NK-92 treated with Interleukin-12 subunit alpha and Interleukin-12 subunit beta, amount 100 ng/mL, for 24 hours (cell line): ENCODE measurements at places on chromosomes 12 and 14.

DNA sequence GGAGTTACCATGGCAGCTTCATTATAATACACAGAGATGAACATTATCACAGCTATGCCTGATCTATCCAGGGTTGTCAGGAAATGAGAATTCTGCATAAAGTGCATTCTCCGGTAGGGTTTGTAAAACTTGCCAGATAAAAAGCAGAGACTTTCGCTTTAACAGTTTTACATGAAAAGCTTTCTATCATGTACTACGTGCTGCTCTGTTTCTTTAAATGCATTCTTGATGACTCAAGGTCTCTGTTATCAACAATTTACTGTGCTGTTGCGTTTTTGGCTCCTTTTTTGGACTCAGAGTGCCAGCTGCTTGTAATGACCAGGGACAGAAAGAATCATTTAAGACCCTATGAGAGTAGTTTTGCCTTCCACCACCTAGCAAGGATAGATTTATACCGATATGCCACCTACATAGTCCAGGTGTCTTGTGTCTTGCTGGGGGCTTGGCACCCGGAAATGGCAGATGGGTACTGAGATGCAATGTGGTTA lies 371.2 kb downstream of the BTG1 start:
- no peak for DNase-seq

DNA sequence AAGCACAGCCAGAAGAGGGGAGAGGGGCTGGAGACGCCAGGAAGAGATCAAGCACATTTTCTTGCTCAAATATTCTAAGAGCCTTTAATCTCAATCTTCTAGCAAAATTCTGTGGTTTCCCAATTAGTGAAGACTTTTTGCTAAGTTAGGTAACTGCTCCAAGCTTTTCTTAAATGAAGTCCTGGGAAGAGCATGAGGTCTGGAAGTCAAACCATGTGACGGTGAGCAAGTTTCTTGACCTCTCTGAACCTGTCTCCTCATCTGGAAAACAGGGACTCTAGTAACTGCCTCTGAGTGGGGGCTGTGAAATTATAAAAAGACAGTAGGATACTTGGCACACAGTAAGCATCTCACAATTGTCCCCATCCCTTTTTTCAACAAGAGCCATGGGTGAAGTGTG lies 24.1 kb downstream of the BDKRB1 start:
- DNase-seq: no peak

DNA sequence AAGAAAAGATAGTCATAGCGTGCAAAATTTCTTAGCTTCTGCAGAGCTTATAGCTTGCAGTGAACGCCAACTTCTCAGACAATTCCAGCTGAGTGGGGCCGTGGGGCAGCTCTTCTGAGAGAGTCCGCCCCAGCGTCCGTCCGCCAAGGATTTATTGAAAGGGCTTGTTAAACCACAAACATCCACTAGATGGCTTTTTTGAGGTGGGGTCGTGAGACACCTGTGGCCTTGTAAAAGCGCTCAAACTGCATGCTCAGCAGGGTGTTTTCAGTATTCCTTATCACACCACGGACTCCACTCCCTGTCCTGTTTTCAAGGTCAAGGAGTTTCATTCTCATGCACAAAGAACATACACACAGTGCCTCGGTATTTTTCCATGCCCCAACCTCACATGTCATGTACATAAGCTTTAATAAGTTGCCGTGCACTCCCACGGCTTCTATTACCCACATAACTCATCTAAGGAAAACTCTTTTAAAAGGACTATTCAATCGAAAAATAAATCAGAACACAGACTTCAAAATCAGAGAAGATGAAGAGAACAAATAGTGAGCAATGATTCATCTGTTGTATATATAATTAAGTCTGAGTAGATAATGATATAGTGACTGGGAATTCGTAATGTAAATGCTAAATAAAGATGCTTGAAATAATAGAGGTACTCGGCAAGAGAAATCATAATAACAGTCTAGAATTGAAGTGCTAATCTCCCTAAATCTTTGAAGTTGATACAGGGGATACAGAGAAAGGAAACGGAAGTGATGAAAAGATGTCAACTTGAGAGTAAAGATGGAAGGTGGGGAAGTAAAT lies 46.7 kb downstream of the WBP11 start:
- DNase-seq: no peak

DNA sequence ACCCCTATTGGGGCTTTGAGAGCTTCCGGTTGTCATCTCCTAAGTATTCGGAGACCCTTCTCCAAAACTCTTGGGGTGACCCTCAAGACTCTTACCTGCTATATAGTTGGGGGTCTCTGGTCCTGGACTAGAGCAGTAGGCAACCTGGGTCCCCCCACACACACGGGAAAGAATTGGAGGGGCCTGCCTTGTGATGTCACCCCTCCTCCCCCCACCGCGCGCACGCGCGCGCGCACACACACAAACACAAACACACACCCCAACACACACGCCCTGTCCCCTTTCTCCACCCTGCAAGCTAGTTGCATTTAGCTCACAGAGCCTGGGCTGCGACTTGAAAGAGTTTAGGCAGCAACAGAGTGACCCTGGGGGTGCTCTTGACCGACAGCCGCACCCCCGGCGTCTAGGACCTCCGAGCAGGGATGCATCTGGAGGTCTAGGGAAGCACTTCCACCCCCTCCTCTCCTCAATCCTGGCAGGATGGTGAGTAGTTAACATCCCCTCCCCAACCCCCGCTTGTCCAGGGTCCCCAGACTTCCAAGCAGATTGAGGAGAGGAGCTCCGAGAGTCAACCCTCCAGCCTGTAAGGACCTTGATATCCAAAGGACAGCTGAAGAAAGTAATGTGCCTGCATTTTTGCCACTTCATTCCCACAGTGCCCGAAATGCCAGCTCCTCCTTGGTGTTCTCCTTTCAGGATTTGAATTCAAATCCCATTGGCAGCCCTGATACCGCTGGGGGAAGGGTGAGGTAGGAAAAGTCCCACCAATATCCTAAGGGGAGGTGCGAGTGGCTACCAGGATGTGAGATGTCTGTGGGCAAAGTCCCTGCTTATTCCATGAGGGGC lies 1.4 kb upstream of the DNAJC14 start:
- no peak for DNase-seq

DNA sequence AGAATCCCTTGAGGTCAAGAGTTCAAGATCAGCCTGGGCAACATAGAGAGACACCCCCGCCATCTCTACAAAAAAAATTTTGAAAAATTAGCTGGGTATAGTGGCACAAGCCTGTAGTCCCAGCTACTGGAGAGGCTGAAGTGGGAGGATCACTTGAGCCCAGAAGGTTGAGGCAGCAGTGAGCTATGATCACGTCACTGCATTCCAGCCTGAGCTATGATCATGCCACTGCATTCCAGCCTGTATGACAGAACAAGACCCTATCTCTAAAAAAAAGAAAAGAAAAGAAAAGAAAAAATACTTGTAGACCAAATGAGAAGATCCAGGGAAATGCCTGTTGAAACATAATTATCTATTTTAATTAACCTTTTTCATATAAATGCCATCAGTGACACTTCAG lies 93.8 kb upstream of the MDM1 start:
- no peak for DNase-seq

DNA sequence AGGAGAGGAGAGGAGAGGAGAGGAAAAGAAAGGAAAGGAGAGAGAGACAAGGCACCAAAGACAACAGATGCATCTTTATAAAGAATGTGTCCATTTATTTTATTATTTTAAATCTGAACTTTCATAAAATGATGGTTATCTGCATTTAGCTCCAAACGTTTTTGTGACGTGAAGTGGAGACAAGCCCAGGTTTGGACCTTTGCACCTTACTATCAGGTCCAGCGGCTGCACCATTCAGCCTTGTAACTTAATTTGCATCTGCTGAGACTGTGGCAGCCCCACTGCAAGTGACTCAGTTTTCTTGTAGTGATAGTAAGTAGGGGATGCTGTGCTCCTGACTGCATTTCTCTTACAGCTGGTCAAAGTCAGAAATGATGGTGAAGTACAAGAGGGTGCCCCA lies 130.7 kb downstream of the NTF3 start:
- no peak for DNase-seq

- no peak for DNase-seq
These were observed 84.1 kb downstream of the BCL11B start for GRCh38 chr14:99187858-99188257.

GRCh38 chr12:76250256-76250655 lies 98.0 kb downstream of the BBS10 start:
- DNase-seq: no peak

DNA sequence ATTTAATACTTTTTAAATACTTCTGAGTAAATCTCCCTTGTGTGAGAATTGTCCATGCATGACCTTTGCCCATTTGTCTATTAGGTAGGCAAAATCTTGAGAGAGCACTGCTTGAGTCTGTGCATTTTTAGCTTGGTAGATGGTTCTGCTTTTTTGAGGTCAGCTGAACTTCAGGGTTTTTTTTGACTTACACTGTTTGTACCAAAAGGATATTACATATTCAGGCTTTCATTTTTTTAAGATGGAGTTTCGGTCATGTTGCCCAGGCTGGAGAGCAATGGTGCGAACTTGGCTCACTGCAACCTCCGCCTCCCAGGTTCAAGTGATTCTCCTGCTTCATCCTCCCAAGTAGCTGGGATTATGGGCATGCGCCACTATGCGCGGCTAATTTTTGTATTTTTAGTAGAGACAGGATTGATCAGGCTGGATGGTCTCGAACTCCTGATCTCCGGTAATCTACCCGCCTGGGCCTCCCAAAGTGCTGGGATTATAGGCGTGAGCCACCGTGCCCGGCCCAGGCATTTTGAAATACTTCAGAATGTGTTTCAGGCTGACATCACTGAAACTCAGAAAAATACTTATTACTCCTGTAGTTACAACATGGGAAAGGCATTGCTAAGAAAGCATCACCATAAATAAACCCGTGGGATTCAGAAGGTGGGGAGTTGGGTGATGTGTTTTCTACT lies 11.1 kb downstream of the RASSF3 start:
- no peak for DNase-seq

GRCh38 chr14:86464341-86464740 lies 934.4 kb downstream of the FLRT2 start:
- no peak for DNase-seq

GRCh38 chr14:100649173-100649519 lies 61.9 kb upstream of the BEGAIN start:
- DNase-seq: no peak

- no peak for DNase-seq
These were observed 187.1 kb downstream of the KICS2 start for GRCh38 chr12:64034901-64035576.

- no peak for DNase-seq
These were observed 45.1 kb upstream of the TRAF3 start for GRCh38 chr14:102731871-102732800.

- DNase-seq: no peak
These were observed 40.3 kb upstream of the RCOR1 start for GRCh38 chr14:102551995-102552705.

GRCh38 chr12:102043928-102044327 lies 17.9 kb downstream of the WASHC3 start:
- DNase-seq: no peak

GRCh38 chr12:103880299-103881142 lies 39.5 kb upstream of the NT5DC3 start:
- no peak for DNase-seq

- no peak for DNase-seq
These were observed 1721.5 kb upstream of the SEL1L start for GRCh38 chr14:83255015-83255726.

GRCh38 chr12:72406111-72406510 lies 133.9 kb downstream of the TRHDE start:
- DNase-seq: no peak

GRCh38 chr12:1834186-1834925 lies 14.0 kb downstream of the LRTM2 start:
- DNase-seq: no peak

DNA sequence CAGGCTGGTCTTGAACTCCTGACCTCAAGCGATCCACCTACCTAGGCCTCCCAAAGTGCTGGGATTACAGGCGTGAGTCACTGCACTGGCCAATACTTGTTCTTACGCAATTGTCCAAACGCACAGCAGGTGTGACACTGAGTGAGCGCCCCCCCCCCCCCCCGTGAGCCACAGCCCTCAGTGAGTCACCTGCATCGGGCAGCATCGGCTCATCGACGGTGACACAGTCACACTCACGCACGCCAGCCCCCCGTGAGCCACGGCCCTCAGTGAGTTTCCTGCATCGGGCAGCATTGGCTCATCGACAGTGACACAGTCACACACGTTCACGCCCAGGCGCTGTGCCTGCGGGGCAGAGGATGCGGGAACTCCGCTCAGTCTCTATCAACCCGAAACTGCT lies 42.5 kb downstream of the GALNT9 start:
- no peak for DNase-seq

- DNase-seq: peak; percentile 35
These were observed 740 bp upstream of the PRPF40B start for GRCh38 chr12:49622501-49623141.

GRCh38 chr12:103673487-103673886 lies 86.4 kb downstream of the STAB2 start:
- no peak for DNase-seq

DNA sequence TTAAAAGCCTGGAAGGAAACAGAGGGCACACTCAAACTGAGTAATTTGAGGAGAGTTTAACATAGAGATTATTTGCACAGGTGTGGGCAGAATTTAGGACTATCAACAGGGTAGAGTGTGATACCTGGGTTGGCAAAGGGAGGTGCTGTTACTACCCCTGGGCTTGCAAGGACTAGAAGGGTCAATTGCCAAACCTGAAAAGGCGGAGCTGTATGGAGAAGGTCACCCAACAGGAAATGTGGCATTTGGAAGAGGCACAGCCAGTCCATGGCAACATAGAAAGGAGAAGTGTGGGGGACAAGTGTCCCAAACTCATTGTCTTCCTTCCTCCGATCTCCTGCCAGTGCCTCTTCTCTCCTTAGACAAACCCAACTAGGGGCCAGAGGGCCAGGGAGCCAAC lies 21.6 kb upstream of the MED13L start:
- DNase-seq: no peak

DNA sequence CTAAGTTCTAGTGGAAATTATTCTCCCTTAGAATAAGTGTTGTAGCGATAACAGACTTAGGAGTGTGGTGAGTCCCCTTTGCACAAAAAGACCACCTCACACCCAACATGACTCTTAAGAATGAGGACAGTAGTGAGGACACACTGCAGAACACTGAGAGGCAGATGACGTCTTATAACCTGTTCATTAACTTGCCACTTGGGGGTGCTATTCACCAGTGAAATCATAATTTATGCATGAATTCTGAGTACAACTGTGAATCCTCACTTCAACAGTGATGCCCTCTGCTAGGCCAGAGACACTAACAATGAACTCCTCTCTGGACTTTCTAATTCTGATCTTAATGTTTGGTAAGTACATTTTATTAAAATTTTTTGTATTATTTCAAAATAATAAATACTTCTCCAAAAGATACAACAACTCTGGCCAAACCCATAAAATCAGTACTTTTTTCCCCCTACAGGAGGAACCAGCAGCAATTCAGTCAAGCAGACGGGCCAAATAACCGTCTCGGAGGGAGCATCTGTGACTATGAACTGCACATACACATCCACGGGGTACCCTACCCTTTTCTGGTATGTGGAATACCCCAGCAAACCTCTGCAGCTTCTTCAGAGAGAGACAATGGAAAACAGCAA lies 274.7 kb downstream of the DAD1 start:
- DNase-seq: peak; percentile 3

GRCh38 chr12:71682466-71682865 lies 3.4 kb upstream of the TMEM19 start:
- DNase-seq: no peak

GRCh38 chr12:121770813-121771625 lies 22.5 kb downstream of the RHOF start:
- DNase-seq: no peak
